Smooth muscle cell of the brain vasculature (primary cell): ENCODE measurements at places on chromosomes 11 and 22.

DNA sequence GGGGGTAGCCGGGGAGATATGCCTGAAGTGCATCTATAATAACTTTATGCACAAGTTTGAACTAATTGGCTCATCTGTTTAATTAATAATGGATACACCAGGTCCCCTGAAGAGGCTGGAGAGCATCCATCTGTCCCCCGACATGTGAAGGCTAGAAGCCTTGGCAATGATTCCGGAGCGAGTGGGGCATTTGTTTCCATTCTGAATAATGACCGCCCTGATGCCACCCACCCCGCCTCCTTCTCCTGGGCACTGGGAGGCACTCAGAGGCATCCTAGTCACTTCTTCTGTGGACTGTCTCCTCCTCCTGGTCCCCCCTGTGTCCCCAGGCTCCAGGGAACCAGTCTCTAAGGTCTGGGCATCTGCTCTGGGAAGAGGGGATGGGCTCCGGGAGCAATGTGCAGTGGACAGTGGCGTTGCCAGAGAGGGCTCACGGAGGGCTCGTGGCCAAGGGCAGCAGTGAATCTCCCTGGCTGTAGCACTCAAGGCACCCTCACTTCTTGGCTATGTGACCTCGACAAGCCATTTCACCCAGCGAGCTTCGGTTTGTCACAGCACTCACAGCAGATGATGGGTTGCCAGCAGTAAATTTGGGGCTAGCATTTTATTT lies 64.7 kb downstream of the TSPAN18 start:
- DNase-seq: no peak

DNA sequence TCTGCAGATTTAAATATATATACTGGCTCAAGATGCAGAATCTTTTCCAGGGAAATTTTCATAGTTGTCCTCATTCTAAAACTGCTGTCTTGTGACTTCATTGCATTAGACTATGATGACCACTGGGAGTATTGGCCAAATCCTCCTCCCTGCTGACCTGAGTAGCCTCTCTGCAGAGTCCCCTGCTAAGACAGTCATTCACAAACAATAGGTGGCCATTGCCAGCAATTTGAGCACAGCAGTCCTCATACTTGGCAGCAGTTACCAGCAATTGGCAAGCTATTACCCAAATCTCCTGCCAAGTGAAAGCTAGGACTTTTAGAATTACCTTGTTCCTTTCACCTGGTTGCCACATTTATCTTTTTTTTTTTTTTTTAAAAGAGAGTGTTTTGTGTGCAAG lies 325.8 kb downstream of the FAT3 start:
- no peak for DNase-seq

DNA sequence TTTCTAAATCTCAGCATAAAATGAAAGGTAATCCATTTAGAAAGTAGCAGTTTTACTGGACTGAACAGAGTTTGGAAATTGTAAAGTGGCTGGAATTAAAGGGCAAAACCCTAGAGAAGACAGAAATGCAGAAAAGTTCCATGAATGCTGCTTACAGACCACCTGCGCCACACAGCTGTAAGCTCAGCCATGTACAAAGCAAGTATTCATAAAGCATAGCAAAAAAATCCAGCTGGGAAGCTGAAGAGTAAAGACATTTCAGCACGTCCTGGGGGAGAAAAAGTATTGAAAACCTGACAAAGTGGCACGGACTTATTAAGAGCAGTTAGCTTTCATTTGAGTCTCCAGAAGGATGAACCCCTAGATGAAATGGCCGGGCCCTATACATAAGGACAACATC lies 220.1 kb upstream of the CNTN5 start:
- DNase-seq: no peak

DNA sequence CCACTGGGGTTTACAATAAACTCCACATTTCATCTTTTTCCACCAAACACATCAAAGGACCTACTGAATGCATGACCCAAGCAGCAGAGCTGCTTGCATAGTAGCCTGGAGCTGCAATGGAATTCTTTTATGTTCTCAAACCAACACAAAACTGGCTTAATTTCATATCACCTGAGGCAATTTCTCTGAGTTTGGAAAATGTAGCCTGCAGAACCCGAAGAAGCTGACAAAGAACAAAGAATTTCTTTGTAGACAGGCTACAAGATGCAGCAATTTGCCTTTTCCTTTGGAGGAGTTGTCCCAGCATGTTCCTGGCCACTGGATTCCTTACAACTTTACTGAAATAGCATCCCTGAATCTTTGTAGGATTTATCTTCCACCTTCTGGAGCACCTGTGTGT lies 5.5 kb upstream of the TECTA start:
- DNase-seq: no peak

GRCh38 chr11:86241956-86242535 lies 2.5 kb upstream of the EED start:
- DNase-seq: no peak

DNA sequence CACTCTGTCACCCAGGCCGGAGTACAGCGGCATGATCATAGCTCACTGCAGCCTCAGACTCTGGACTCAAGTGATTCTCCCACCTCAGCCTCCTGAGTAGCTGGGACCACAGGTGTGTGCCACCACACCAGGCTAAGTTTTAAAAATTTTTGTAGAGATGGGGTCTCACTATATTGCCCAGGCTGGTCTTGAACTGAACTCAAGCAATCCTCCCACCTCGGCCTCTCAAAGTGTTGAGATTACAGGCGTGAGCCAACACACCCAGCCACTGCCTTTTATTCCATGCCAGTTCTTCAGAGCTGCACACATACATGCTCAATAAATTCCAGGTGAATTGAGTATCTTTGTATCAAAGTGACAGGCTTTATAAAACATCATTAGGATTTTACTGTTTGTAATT lies 2.4 kb upstream of the COPB1 start:
- DNase-seq: no peak

DNA sequence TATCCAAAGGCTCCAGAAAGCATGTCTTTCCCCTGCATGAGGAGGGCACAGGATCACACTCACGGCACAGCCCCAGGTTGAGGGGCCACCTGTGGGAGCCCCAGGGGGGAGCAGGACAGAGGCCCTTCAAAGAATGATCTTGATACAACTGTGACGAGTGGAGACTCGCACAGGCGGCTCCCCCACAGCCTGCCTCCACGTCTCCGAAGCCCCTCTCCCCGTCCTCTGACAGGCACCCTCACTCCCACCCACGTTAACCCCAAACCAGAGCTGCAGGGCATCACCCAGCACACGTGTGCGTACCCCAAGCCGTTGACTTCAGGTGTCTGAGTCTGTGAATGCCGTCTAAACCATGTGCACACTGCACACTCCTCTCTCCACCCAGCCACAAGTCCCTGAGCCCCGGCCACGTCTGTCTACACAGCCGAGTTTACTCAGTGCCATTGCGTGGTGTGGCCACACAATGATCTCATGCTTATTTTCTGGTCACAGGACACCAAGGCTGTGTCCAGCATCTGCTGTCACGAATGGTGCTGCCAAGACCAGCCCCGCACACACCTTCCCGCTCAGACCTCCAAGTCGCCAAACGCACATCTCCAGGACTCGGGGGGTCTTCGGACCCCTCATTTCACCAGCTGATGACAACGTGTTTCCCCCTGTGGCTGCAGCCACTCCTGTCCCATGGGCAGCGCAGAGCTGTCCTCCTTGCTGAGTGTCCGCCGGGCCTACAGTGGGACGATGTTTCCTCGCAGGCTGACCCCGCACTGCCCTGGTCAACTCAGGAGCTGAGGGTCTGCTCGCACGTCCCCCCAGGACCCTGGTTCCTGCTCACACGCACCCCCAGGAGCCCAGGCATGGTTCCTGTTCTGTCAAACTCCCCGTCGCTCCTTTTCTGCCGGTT lies 251.2 kb downstream of the BRD1 start:
- no peak for DNase-seq

- DNase-seq: peak; percentile 36
These were observed 53.9 kb upstream of the CEP126 start for GRCh38 chr11:101860696-101861427.
